Parietal lobe (tissue), 2 donors: ENCODE measurements at places on chromosomes 2 and 18. TPM values are rescaled to one million over a fixed set of nuclear protein-coding genes. Genes with fewer than 3 reads are reported as not detected.

Gene GRB14
- total RNA-seq, result 19.1 TPM

Gene HRH4
- not detected for total RNA-seq

Gene GAD1
- total RNA-seq, result 162 TPM

Gene HDAC4
- 51.6 TPM for total RNA-seq

Gene GALNT14
- total RNA-seq, result 16.0 TPM

Gene MOGAT1
- not detected for total RNA-seq

Gene SOCS6
- total RNA-seq, result 36.9 TPM

Gene SRD5A2
- not detected for total RNA-seq

Gene SCN2A
- total RNA-seq, result 174 TPM

Gene RND3
- 152 TPM for total RNA-seq

Gene CELF4
- 62.9 TPM for total RNA-seq
